ENCODE measurements at places on chromosomes 16 and 17.

DNA sequence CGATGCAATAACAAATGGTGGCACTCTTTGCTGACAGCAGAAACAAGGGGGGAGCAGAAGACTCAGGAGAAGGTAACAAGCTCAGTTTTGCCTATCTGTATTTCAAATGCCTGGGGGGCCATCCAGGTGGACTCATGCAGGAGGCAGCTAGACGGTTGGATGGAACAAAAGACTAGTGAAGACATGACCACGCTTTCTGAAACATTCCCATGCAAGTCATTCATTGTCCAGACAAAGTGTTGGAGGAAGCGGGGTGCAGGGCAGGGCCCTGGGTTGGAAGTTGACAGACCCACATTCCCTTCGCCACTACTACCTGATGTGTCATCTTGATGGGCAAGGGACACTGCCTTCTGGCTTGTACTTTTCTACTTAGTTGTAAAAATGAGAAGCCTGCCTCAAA, 29.8 kb upstream of the CRYBA1 start:
- no peak for DNase-seq

GRCh38 chr17:80871341-80871740, 120.3 kb upstream of the CHMP6 start:
- no peak for DNase-seq

DNA sequence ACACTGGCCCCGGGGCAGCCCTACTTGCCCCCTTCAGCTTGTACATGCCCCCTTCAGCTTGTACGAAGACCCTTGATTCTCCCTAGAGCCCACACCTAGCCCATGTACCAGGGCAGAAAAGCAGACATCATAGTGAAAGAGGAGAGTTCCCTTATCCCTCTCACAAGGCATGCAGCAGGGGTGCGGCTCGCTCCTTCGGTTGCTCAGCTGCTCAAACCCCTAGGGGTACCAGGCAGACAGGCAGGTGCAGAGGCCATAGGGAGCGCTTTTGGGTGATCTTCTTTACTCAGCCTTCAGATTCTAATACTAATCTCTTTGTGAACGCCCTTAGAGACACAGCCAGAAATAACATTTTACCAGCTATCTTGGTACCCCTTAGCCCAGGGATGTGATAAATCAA, 286.3 kb downstream of the NPIPA8 start:
- DNase-seq, result no peak

DNA sequence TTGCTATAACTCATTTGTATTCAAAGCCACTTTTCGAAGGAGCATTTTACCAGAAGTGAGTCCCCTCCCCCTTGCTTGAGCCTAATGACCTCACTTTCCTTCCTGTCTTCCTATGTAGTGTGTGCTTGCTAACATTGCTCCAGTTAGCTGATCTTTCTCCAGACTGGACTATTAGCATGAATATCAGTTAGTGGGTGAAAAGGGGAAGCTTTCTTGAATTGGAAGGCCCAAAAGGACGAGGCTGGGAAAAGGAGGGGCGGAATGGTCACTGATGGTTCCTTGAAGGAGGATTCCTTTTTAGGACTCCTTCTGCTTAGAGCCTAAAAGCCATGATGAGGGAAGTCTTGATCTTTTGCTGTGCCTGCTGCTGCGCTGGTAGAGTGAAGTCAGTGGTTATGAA, 11.9 kb downstream of the MAP3K3 start:
- no peak for DNase-seq

DNA sequence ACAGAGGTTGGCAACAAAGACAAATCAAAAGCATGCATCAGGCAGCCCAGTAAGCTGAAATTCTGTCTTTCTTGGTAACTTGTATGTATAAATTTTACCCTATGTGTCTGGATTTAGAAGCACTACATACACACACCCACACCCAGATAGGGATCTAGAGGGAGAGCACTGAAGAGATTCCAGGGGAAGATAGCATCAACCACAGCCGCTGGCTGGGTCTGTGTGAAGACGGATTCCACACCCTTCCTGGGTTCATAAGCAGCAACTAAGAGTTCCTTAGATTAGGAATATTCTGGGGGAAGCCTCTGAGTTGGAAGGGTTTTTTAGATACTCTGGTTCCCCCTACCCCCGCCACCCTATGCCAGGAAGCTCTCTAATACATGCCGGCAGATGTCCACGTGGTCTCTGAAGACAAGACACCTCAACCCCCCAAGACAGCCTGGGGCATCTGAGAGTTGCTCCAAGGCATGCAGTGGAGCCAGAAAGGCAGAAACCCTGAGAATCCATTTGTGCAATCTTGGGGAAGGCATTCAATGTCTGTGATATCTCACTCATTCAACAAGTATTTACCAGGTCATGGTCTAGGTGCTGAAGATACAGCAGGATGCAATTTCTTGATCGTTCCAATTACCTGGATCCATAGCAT, 86.4 kb downstream of the NOG start:
- DNase-seq, result no peak

DNA sequence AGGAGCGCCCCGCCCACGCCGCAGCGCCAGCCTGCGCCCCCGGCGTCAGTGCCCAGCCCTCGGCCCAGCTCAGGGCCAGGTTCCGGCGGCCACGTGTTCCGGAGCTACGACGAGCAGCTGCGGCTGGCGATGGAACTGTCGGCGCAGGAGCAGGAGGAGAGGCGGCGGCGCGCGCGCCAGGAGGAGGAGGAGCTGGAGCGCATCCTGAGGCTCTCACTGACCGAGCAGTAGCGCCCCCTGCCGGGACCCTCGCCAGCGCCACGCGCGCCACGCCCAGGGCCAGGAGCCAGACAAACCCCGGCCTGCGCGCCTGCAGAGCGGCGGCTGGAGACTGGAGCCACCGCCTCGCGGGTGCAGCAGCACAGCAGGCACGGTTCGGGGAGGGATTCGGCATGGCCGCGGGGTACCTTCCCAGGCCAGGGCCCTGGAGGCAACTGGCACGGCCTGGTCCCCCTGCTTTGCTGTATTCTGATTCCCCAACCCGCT, 9.3 kb downstream of the CORO6 start:
- no peak for DNase-seq

GRCh38 chr16:26840691-26841090, 226.0 kb upstream of the C16orf82 start:
- DNase-seq, result no peak

DNA sequence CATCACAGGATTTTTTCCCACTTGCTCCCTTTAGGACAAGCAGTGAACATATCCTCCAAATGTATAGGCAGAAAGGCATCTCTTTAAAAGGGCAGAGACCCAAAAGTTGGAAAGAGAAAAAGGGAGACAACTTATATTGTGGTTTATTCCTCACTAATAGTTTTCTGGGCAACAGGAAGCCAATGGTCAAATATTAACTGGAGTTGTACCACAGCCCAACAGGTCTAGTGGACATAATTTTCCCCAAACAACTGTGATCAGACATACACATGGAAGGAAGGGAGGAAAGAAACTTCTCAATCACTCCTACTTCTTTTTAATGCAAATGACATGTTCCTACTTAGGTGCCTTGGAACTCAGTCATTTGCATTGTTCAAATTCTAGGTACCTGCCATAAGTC, 78.4 kb downstream of the SOX9 start:
- DNase-seq, result no peak

DNA sequence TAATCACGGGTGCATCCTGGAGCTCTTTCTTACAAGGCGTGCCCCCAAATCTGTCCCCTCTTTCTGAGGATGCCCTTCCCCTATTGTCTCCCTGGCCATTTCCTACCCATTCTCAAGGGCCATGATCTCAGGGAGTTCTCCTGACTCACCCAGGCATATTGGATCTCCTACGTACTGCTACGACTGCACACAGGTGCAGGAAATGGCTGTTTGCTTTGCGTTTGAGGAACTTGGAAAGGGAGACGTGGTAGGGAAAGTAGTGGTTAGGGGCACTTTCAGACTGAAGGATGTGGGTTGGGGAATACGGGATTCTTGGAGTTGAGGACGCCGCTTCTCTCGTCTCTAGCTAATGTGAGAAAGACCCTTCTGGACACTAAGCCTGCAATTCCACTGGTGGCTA, 18.7 kb upstream of the MEOX1 start:
- DNase-seq, result no peak

DNA sequence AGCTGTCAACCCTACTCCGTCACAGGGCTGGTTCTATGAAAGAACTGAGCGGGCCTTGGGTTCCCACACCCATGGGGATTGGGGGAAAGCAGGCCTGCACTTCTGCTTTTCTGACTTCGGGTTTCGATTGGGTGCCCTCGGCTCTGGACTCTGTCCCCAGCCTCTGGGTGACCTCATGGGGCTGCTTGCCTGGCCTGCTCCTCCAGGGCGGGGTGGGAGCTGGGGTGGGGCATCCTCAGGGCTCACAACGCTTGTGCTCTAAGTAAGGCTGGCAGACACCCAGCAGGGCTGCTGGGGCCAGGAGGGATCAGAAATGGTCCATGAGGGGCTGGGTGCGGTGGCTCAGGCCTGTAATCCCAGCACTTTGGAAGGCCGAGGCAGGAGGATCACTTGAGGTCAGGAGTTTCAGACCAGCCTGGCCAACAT, 19.2 kb downstream of the ARHGAP27 start:
- no peak for DNase-seq

DNA sequence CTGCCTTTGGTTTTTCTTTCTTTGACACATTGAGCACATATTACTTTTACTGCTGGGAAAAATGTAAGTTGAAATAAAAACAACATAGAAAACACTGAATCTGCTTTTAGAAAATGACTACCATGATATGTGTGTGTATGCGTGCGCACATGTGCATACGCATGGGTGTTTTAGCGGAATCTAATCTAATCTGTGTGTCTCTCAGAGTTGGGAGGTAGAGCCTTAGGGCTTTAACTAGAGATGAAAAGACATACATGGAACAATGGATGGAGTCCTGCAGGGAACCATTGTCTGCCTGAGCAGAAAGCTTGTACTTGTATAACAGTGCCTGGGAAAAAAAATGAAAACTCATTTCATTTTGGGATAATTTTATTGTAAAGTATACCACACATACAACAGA, 12.4 kb downstream of the SLFN5 start:
- no peak for DNase-seq
